Psoas muscle (tissue), 8 donors: ENCODE measurements at places on chromosomes 4 and X. TPM values are rescaled to one million over a fixed set of nuclear protein-coding genes. Genes with fewer than 3 reads are reported as not detected.

GRCh38 chrX:122512561-122513072 is 671.5 kb upstream of the GRIA3 start:
- no peak for DNase-seq

- no peak for DNase-seq
Observed at GRCh38 chrX:104621781-104622180, 55.8 kb downstream of the IL1RAPL2 start.

DNA sequence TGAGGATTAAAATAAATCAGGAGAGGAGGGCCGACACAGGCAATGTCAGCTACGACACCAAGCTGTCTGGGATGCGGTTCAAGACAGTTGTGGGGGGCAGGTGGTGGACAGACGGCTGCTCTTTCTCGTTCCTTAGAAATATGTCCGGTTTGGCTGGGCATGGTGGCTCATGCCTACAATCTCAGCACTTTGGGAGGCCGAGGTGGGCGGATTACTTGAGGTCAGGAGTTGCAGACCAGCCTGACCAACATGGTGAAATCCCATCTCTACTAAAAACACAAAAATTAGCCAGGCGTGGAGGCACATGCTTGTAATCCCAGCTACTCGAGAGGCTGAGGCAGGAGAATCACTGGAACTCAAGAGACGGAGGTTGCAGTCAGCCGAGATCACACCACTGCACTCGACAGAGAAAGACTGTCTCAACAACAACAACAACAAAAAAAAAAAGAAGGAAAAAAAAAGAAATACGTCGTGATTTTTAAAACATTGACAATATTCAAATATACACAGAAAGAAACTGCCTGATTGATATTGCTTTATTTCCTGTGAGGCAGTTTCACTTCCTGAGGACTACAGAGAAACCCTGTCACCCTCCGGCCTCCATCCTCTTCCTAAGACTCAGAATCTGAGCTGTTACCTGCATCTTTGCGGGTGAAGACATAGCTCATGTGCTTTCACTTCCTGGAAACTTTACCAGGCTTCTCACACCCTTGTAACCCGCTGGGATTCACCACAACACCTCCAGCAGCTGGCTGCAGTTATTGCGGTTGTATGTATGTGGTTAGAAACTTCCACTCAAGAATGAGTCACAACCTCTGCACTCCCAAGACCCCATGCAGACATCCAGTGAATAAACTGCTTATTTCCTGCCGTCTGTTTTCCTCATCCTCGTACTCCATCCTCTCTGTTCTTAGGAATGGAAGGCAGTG is 63.8 kb upstream of the STS start:
- no peak for DNase-seq

DNA sequence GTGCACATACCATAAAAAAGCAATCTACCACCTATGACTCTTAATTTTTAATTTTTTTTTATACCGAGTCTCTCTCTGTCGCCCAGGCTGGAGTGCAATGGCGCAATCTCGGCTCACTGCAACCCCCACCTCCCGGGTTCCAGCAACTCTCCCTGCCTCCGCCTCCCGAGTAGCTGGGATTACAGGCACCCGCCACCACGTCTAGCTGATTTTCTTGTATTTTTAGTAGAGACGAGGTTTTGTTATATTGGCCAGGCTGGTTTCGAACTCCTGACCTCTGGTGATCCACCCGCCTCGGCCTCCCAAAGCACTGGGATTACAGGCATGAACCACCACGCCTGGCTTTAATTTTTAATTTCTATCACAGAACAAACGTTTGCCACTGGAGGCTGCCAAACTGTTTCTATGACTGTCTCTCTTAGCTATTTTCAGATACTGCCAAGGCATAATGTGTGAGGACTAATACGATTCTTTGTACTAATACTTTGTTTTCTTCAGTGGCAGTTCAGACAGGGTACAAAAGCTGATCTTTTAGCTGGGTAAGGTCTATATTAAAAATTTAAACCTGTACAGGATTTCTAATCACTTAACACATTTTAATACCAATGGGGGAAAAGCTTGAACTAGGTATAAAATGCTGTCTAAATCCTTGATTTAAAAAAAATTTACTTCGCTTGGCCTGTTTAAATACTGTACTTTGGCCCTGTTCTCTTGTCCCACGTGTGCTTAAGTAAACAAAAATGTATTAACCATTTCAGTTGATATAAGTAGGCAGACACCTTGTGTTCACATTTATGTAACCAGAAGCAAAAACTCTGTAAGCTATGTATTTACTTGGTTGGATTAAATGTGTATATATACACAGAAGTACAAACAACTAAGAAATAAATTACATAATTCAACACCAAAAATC is 2.3 kb downstream of the PGRMC2 start:
- DNase-seq, result no peak

GRCh38 chr4:99161373-99162099 is 17.4 kb upstream of the ADH4 start:
- no peak for DNase-seq

The MTCP1 gene
- 2.3 TPM for polyA plus RNA-seq

The TSPAN7 gene
- polyA plus RNA-seq, result 68.0 TPM

The SPANXN3 gene
- polyA plus RNA-seq, result not detected
